ENCODE measurements at places on chromosomes 3 and 15.

- no peak overlapping the region for H3K4me3 ChIP-seq
- no peaks in the 10 kb centered on the region for H3K27me3 ChIP-seq
- DNase-seq: no peak
- peaks cover 8% of the 10 kb centered on the region for H3K4me1 ChIP-seq
- H3K36me3 ChIP-seq: peaks cover 9% of the 10 kb centered on the region
These were observed 143.2 kb downstream of the KLHL25 start for GRCh38 chr15:85651548-85651947.

DNA sequence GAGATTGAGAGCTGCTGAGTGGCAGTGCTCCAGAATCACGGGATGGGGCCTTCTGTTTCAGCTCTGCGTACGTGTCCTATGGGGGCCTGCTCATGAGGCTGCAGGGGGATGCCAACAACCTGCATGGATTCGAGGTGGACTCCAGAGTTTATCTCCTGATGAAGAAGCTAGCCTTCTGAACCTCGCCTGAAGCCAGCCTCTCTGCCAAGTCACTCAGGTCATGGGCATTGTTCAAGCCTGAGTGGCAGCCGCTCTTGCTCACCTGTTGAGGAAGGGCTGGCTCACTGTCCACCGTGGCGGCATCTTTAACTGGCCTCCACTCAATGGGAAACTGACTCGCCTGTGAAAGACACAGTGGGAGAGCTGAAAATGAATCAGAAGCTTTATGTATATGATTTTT lies 6.6 kb downstream of the POLR2H start:
- H3K4me3 ChIP-seq: no peak overlapping the region
- no peak for DNase-seq
- H3K27me3 ChIP-seq: peaks cover 1% of the 10 kb centered on the region

DNA sequence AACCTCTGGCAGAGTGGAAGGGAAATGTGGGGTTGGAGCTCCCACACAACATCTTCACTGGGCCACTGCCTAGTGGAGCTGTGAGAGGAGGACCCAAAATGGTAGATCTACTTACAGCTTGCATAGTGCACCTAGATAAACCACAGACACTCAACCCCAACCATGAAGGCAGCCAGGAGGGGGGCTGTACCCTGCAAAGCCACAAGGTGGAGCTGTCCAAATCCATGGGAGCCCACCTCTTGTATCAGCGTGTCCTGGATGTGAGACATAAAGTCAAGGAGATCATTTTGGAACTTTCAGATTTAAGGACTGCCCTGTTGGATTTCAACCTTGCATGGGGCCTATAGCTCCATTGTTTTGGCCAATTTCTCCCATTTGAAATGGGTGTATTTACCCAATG lies 20.9 kb downstream of the TP63 start:
- peaks cover 1% of the 10 kb centered on the region for H3K27me3 ChIP-seq
- H3K27ac ChIP-seq: no peak overlapping the region
- H3K4me3 ChIP-seq: no peak overlapping the region
- no peaks in the 10 kb centered on the region for H3K4me1 ChIP-seq
- no peaks in the 10 kb centered on the region for H3K36me3 ChIP-seq
- peak; percentile 30 for DNase-seq

DNA sequence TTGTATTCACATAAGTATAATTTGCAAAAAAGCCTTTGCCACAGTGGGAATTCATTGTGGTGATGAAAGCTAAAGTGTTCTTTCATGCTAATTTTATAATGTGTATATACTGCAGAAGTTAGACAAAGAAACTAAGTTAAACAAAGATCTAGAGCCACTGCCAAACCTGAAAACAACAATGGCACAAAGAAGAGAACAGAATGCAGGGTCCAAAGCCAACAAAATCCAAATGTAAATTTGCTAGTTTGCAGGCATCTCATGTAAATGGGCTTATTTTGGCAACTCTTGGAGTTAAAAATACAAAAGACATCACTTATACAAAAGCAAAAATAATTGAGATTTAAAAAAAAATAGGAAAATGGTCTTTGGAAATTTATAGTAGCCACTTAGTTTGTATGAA lies 123.0 kb downstream of the TCF12 start:
- H3K36me3 ChIP-seq: no peaks in the 10 kb centered on the region
- H3K27me3 ChIP-seq: no peaks in the 10 kb centered on the region
- H3K4me3 ChIP-seq: no peak overlapping the region

DNA sequence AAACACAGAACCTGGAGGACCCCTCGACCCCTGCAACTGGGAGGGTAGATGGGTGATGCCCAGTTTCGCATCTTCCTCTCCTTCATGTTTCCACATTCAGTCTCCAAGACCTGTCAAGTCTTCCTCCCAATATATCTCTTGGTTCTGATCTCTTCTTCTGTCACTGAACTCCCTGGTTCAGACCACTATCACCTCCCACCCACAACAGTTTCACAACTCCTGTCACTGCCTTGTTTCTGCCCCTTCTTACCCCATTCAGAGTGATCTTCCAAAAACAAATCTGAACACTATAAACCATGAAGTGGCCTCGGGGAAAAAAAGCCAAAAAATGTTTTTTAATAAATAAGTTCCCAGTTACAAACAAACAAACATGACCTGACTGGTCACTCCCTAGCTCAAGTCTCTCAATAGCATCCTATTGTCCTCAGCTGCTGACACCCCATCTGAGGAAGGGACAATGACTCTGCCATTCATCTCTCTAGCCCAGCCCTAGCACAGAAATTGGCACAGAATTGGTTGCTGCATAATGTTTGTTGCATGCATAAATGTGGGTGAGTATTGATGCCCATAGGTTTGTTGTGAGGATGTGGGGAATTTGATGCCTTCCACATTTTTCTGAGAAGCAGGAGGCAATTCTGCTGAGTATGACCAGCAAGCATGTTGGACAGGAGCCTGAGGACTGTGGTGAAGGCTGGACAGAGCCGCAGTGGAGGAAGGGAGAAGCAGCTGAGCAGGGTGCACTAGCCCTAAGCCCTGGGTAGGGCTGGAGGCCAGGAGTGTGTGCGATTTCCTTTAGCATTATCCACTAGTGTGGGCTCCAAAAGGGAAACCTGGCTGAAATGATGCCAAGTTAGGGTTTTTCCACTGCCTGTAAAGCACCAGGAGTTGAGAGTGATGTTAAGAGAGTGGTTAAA lies 12.2 kb upstream of the XYLB start:
- no peak overlapping the region for H3K27ac ChIP-seq
- H3K4me1 ChIP-seq: peaks cover 1% of the 10 kb centered on the region
- peak; percentile 60 for DNase-seq

- no peaks in the 10 kb centered on the region for H3K4me1 ChIP-seq
- no peak overlapping the region for H3K27ac ChIP-seq
- peaks cover 5% of the 10 kb centered on the region for H3K27me3 ChIP-seq
- no peak overlapping the region for H3K4me3 ChIP-seq
- no peak for DNase-seq
- H3K36me3 ChIP-seq: no peaks in the 10 kb centered on the region
These were observed 25.8 kb downstream of the SCG3 start for GRCh38 chr15:51706926-51707608.

GRCh38 chr15:62362608-62363007 lies 197.5 kb upstream of the C2CD4B start:
- peak; percentile 51 for DNase-seq
- H3K36me3 ChIP-seq: no peaks in the 10 kb centered on the region
- H3K27ac ChIP-seq: no peak overlapping the region
- no peaks in the 10 kb centered on the region for H3K4me1 ChIP-seq
- peaks cover 25% of the 10 kb centered on the region for H3K27me3 ChIP-seq
- H3K4me3 ChIP-seq: no peak overlapping the region

GRCh38 chr15:59372352-59373211 lies at the start of gene MYO1E:
Gene MYO1E (minus strand): TSS chr15:59372871. CDS start chr15:59372500, 371 bp downstream.
- peak; percentile 97 for DNase-seq
- H3K4me1 ChIP-seq: peaks cover 3% of the 10 kb centered on the region
- H3K4me3 ChIP-seq: peak within 1 kb of the TSS; percentile 67
- H3K27ac ChIP-seq: peak within 1 kb of the TSS; percentile 88
- H3K36me3 ChIP-seq: no peaks in the 10 kb centered on the region
- H3K27me3 ChIP-seq: no peaks in the 10 kb centered on the region

- no peaks in the 10 kb centered on the region for H3K27me3 ChIP-seq
- H3K4me1 ChIP-seq: peaks cover 15% of the 10 kb centered on the region
- peak overlapping the region; percentile 70 for H3K27ac ChIP-seq
- peak; percentile 57 for DNase-seq
These were observed 301.8 kb upstream of the SEMA6D start for GRCh38 chr15:47415539-47415971.

- H3K27me3 ChIP-seq: no peaks in the 10 kb centered on the region
- peaks cover 4% of the 10 kb centered on the region for H3K36me3 ChIP-seq
- H3K4me3 ChIP-seq: no peak overlapping the region
- DNase-seq: peak; percentile 78
- no peak overlapping the region for H3K27ac ChIP-seq
These were observed 263.3 kb upstream of the TPM1 start for GRCh38 chr15:62779036-62779770.

- H3K36me3 ChIP-seq: no peaks in the 10 kb centered on the region
- DNase-seq: no peak
- no peak overlapping the region for H3K27ac ChIP-seq
- no peaks in the 10 kb centered on the region for H3K4me1 ChIP-seq
- no peaks in the 10 kb centered on the region for H3K27me3 ChIP-seq
- no peak overlapping the region for H3K4me3 ChIP-seq
These were observed 13.8 kb upstream of the PPP4R2 start for GRCh38 chr3:72982609-72983366.

GRCh38 chr15:34951993-34952392 lies 17.5 kb downstream of the AQR start:
- 0 out of 2 replicates have a peak, but pooled peaks cover 4% of the 10 kb centered on the region for H3K36me3 ChIP-seq
- no peak for DNase-seq
- H3K4me3 ChIP-seq: no peak overlapping the region
- H3K27ac ChIP-seq: no peak overlapping the region
- no peaks in the 10 kb centered on the region for H3K4me1 ChIP-seq
- no peaks in the 10 kb centered on the region for H3K27me3 ChIP-seq

GRCh38 chr3:46667061-46667621 lies 26.3 kb downstream of the ALS2CL start:
- peaks cover 2% of the 10 kb centered on the region for H3K27me3 ChIP-seq
- no peaks in the 10 kb centered on the region for H3K36me3 ChIP-seq
- no peak for DNase-seq
- H3K27ac ChIP-seq: no peak overlapping the region
- H3K4me1 ChIP-seq: peaks cover 14% of the 10 kb centered on the region

GRCh38 chr3:104412608-104413580 lies 953.8 kb upstream of the ALCAM start:
- H3K27me3 ChIP-seq: no peaks in the 10 kb centered on the region
- no peaks in the 10 kb centered on the region for H3K4me1 ChIP-seq
- H3K27ac ChIP-seq: no peak overlapping the region

GRCh38 chr3:194254040-194254439 lies 97.1 kb downstream of the CPN2 start:
- H3K4me3 ChIP-seq: no peak overlapping the region
- peaks cover 3% of the 10 kb centered on the region for H3K4me1 ChIP-seq
- H3K27ac ChIP-seq: no peak overlapping the region
- H3K27me3 ChIP-seq: peaks cover 57% of the 10 kb centered on the region
- DNase-seq: no peak
- no peaks in the 10 kb centered on the region for H3K36me3 ChIP-seq

DNA sequence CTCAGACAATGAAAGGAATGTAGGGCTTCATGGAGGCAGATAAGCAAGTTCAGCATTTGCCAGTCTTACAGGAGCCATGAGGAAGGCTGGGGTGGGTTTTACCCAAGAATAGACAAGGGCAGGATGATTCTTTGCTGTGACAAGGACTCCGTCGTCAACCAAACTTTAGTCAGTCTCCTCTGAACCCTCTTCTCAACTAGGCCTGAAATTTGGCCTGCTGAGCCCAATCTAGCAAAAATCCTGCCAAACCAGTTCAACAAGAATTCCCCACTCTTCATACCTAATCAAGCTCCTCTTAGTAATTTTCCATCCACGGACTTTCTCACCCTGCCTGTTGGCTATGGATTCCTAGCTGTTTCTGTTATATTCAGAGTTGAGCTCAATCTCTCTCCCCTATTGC lies 280.5 kb downstream of the TBL1XR1 start:
- peaks cover 4% of the 10 kb centered on the region for H3K4me1 ChIP-seq
- no peak overlapping the region for H3K4me3 ChIP-seq
- no peaks in the 10 kb centered on the region for H3K36me3 ChIP-seq
- no peaks in the 10 kb centered on the region for H3K27me3 ChIP-seq

- H3K27ac ChIP-seq: no peak overlapping the region
These were observed 141.4 kb downstream of the RBPMS2 start for GRCh38 chr15:64634027-64634426.

- peak overlapping the region; percentile 51 for H3K27ac ChIP-seq
- no peaks in the 10 kb centered on the region for H3K27me3 ChIP-seq
- H3K36me3 ChIP-seq: no peaks in the 10 kb centered on the region
- DNase-seq: peak; percentile 61
- H3K4me1 ChIP-seq: peaks cover 2% of the 10 kb centered on the region
- H3K4me3 ChIP-seq: peak overlapping the region; percentile 99
These were observed 3.2 kb downstream of the PTPRG start for GRCh38 chr3:61564395-61565059.

DNA sequence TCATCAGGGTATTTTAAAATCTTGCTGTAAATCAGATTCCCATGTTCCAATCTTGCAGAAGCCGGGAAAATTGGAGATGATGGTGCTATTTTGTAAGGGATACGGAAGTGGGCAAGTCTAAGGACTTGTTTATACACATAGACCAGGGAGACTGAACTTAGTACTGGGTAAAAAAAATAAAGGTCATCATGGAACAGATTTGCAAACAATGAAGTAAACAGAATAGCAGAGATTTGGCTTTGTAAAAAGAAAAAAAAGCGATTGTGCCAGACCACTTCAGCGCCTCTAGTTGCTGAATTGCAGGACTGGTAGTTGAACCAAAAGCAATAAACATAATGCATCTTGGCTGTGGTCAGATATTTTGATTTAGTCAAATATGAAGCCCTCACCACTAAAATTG lies 229.1 kb downstream of the TP63 start:
- no peaks in the 10 kb centered on the region for H3K36me3 ChIP-seq
- H3K4me1 ChIP-seq: no peaks in the 10 kb centered on the region
- no peak overlapping the region for H3K27ac ChIP-seq
- H3K27me3 ChIP-seq: peaks cover 3% of the 10 kb centered on the region

DNA sequence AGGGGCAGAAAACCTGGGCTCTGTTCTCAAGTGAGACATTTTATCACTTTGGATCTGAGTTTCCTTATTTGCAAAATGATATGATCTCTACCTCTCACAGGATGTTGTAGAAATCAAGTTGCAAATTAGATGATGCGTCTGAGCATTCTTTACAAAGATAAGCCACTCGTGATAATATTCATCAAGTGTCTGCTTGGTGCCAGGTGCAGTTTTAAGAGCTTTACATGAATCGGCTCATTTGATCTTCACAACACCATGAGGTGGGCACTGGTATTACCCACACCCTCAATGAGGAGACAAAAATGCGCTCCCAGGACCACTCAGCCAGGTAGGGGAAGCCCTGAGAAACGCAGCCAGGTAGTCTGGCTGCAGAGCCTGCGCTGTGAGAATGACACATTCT lies 59.1 kb upstream of the CA12 start:
- H3K4me1 ChIP-seq: peaks cover 15% of the 10 kb centered on the region
- no peak for DNase-seq
- H3K27me3 ChIP-seq: peaks cover 17% of the 10 kb centered on the region
- no peak overlapping the region for H3K4me3 ChIP-seq
- no peak overlapping the region for H3K27ac ChIP-seq
- no peaks in the 10 kb centered on the region for H3K36me3 ChIP-seq
